ENCODE measurements at places on chromosomes 2 and 18.

GRCh38 chr18:79900610-79901570 lies 50.6 kb downstream of the SLC66A2 start:
- no peak for DNase-seq

DNA sequence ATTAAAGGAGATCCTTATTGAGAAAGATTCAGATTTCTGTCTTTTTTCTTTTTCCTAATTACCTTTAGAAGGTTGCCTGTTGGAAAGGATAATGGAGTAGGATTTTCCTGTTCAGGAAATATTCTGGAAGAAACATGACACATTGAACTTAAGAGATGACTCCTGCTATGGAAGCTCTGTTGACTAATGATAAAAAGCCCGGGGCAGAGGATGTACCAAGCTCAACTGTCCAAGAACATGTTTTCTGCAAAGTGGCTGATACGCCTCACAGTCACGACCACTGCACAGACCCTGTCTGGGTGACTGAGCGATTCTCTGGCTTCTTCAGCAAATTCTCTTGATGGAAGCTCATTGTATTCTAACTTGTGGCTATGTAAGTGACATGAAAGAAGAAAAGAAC lies 86.2 kb upstream of the THOC1 start:
- no peak for DNase-seq

GRCh38 chr18:63552581-63552980 lies 10.4 kb downstream of the SERPINB12 start:
- no peak for DNase-seq

DNA sequence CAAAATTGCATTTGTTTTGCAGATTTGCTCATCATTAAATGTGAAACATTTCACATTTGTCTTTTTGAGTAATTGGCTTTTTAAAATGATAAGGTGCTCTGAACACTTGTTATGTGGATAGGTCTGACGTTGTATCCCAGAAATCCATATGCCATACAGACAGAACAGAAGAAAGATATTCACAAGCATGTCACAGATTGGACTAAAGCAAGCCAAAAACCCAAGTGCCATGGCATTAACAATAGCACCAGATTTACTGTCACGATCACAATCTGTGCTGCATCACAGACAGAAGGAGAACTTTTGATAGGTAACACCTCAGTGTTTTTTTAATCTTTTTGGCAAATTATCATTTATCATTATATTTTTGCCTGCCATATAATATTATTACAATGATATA lies 272.6 kb downstream of the ARHGAP15 start:
- no peak for DNase-seq

GRCh38 chr2:187644486-187644885 lies 90.3 kb upstream of the TFPI start:
- no peak for DNase-seq

- no peak for DNase-seq
Measured at GRCh38 chr18:71899183-71899582, 645.0 kb downstream of the CBLN2 start.

DNA sequence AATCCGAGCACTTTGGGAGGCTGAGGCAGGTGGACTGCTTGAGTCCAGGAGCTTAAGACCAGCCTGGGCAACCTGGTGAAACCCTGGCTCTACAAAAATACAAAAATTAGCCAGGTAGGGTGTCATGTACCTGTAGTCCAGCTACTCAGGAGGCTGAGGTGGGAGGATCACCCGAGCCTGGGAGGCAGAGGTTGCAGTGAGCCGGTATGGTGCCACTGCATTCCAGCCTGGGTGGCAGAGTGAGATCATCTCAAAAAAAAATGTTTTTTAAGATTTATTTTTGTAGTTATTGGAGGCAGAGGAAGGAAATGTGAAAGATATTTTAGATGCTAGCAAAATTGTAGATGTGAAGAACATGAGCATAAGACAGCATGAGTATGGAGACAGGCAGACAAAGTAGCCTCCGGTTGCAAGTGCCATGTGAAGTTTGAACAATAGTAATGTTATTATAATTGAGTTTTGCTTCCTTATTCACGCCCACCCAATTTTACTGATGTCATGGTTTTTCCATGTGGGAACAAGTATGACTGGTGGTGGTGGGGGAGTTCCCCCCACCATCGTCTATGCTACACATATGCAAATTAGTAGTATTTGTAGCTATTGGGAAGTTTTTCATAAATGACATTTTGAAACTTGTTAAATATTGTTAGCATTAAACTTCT lies 18.0 kb downstream of the REL start:
- peak; percentile 21 for DNase-seq

- DNase-seq, result no peak
Measured at GRCh38 chr18:40789286-40789685, 1165.7 kb upstream of the PIK3C3 start.

Measured in stimulated activated naive CD8-positive, alpha-beta T cell treated with anti-CD3 and anti-CD28 coated beads, Interleukin-15, amount 100 ng/mL, for 72 hours (primary cell).